ENCODE measurements at places on chromosomes 6 and 20.

DNA sequence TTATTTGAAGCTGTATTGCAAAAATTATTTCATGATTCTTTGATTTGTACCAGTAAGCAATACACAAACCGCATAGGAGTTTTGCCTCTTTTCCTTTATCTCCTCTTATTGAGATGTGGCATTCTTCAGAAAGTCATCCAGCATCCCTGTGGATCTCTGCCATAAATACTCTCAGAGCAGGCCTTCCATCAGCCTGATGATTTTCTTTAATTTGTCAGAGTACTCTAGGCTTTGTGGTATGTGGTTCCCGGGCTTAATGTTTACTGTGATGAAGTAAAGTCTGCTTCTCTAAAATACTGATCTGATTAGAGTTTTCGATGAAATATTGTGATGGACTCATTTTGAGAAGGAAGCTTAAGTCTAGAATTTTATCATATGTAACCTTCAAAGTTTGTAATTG is 31.1 kb upstream of the SLC35D3 start:
- DNase-seq: no peak

DNA sequence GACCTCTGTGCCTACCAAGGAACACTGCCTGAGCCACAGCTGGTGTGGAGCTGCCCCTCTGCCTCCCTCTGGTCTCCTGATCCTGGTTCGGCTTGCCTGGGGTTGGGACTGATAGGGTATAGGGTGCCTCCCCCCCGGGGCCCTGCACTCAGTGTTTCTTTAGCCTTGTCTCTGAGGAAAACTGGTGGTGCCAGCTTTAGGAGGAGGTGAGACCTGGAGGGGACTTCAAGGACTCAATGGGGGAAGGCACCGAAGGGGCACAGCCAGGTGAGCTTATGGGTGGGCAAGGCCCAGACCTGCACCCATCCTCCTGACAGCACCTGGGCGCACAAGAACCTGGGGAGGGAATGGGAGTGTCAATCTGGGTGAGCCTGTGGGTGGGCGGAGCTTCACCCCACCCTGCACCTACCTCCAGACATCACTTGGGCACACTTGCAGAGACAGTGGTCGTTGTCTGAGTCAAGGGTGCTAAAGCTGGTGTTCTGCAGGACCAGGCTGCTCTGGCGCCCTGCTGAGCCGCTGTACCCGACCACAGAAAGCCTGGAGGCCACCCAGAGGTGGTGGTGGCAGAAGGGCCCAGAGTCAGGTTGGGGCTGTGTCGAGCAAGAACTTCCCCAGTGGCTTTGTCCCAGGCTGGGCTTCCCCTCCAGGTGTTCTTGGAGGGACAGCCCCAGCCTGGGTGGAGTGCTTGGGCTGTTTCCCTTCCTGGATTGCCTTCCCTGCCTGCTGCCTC is 40.5 kb downstream of the FAM110A start:
- DNase-seq: no peak

GRCh38 chr6:104705095-104705707 is 154.5 kb downstream of the HACE1 start:
- peak; percentile 43 for DNase-seq

DNA sequence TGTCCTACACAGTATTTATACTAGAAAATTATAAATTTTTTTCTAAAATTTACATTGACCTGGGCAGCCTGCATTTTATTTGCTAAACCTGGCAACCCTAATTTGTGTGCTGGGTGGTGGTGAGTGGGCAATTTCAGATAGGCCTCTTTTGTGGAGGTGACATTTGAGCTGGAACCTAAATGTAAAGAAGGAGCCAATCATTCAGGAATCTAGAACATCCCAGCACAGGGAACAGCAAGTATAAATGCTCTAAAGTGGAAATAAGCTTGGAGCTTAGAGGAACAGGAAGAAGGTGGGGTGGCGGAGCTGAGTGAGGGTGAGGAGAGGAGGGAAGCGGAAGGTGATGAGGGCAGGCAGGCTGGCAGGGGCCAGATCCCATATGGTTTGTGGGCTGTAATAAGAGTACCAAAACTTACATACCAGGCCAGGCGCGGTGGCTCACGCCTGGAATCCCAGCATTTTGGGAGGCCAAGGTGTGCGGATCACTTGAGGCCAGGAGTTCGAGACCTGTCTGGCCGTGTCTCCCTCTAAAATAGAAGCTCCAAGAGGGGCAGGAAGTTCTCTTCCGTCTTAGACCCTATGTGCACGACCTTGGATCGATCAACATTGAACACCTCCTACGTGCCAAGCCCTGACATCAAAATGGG is 549 bp upstream of the CSE1L start:
- DNase-seq: no peak

DNA sequence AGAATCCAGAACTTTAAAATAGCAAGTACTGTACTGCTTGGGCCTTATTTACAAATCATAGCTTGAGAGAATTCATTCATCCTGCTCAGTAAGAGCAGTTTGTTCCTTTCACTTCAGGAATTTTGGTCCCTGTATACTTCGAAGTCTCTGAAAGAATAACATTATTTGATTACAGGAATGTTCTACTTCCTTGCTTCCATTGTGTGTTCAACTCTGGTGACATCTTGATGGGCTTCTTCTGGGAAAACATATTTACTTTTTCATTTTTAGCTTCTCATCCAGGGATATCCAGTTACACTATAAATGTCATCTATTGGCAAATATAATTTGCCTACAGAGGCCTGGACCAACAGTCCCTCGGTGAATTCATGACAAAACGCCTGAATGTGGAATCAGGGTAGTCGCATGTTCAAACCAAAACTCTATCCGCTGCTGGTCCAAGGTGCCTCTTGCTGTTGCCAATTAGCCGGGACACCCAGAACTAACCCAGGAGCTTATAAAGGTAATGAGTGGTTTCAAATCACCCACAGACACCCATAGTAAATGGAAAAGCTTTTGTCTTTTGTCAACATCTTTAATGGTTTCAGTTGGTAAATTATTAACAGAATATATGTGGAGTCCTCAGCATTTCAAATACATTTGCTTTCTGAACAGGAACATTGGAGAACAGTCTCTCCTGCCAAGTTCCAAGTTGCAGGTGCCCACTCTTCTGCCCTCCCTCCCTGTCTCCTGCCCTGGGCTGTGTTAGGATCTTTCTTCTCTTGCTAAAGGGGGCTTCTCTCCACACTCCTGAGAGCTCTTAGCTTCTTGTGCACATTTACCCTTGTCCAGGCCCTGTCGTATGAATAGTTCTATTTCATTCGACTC is 162.5 kb upstream of the CITED2 start:
- no peak for DNase-seq

GRCh38 chr6:11769244-11769643 is 9.4 kb downstream of the ADTRP start:
- DNase-seq: no peak

DNA sequence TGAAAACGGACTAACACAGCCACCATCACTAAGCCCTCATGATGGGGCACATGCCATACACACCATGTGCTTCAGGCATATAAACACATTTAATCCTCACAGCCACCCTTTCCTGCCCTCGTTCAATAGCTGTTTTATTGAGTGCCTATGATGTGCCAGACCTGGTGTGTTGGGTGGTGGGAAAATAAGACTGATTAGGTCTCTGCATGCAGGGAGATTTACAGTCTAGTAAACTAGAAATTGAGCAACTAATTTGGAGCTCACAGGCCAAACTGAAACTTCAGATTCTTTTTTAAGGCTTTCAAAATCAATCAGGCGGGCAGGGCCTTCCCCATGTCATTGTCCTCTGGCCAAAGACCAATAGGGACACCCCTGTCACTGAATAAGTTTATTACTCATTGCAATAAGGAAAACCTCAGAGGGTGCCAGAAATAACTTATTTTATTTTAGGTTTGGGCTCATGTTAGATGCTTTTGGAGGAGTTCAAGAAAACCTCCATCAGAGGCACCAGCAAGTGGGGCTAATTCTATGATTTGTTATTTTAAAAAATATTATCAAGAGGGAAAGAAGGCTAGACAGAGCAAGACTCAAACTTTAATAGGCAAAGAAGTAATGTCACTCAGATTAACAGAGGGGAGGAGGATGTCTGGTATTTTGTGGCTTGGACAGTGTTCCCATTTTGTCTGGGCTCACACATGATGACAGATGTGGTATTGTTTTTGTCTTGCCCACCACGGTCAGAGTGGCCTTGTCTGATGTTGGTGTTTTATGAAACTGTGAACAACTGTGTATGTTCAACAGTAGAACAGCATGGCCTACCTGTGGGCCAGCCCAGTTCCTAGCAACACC is 12.0 kb downstream of the ZFP64 start:
- peak; percentile 36 for DNase-seq

DNA sequence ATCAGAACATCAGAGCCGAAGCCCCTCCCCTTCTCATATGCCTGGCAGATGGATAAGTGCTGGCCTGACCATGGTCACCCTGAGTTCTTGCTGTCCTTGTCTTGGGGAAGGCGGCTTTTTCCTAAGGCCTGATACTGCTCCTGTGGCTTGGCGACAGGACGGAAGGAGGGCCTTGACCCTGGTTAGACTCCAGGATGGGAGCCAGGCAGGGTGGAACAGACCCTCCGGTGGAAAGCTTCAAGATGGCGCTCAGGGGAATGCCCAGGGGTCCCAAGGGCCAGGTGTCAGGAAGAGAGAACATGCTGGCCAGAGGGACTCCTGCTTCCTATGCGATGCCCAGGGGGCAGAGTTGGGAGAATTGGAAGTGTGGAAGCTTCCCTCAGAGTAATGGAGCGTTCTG is 29.6 kb downstream of the ADA start:
- DNase-seq: no peak

DNA sequence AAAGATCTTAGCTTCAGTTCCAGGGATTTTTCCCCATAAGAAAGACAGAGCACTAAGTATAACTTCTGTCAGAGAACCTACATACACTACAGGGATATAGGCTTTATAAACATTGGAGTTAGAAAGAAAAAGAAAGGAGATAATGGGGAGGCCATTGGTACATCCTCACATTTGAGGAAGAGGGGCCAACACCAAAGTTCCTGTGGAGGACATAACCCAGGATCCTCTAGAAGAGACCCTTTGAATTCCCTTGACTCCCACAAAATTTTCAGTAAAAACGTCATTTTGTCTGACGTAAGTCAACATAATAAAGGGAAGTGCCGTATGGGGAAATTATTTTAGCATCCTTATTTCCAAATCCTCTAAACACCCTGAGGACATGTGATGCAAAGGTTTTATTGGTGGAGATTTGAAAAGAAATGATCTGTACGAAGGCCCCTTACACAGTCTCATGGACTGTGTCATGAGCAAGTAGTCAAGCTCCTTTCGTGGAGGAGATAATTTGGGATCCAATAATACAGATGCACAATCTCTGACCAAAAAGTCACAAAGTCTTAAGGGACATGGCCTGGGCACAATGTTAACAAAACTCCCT is 33.2 kb downstream of the HLA-DRA start:
- DNase-seq: no peak

Data from activated CD4-positive, alpha-beta T cell treated with anti-CD3 and anti-CD28 coated beads, Interleukin-2, amount 50 U/mL, for 48 hours (primary cell).